ENCODE measurements at places on chromosomes 1 and 21. TPM values are rescaled to one million over a fixed set of nuclear protein-coding genes. Genes with fewer than 3 reads are reported as not detected.

- DNase-seq = no peak
- peaks cover 1% of the 10 kb centered on the region for H3K4me1 ChIP-seq
- H3K4me3 ChIP-seq = no peak overlapping the region
- H3K27me3 ChIP-seq = peaks cover 2% of the 10 kb centered on the region
- H3K27ac ChIP-seq = no peak overlapping the region
Measured at GRCh38 chr1:209614906-209615305, 31.4 kb downstream of the CAMK1G start.

GRCh38 chr1:67947114-67947513 lies 103.3 kb downstream of the DIRAS3 start:
- no peak for DNase-seq
- H3K4me3 ChIP-seq = no peak overlapping the region
- H3K27ac ChIP-seq = no peak overlapping the region
- H3K4me1 ChIP-seq = peaks cover 10% of the 10 kb centered on the region
- H3K36me3 ChIP-seq = no peaks in the 10 kb centered on the region

DNA sequence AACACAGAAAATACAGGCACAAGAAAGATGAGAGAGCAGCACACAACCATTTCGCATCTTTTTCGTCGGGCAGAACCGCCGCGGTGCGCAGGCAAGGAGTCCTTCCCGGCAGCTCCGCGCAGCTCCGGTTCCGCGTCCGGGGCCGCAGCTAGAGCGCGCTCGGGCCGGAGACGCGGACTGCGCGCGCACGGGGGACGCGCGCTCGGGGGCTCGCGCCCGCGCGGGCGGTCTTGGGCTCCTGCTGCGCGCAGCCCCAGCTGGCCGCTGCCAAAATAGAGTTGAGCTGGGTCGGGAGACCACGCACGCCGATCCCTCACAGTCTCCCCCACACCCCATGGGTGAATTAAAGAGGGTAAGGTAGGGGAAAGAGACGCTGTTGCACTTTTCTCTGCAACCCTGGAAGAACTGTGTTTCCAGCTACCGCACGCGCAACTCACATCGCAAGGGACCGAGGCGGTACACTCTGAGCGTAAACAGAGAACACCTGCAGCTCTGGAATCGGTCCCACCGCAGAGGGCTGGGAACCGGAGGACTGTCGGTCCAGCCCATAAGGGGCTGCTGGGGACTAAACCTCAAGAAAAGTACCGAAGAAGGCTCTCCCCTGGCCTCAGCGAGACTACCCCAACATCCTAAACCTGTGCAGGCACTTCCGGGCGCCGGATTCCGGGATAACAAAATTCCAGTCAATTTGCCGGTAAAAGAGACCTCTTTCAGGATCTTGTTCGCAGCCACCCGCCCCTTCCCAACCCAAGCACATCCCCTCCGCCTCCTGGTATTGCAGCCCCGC lies 1.7 kb downstream of the NR5A2 start:
- no peaks in the 10 kb centered on the region for H3K36me3 ChIP-seq
- no peak overlapping the region for H3K27ac ChIP-seq
- peaks cover 4% of the 10 kb centered on the region for H3K4me1 ChIP-seq
- DNase-seq = peak; percentile 66
- peak overlapping the region; percentile 71 for H3K4me3 ChIP-seq

- no peaks in the 10 kb centered on the region for H3K4me1 ChIP-seq
- no peaks in the 10 kb centered on the region for H3K27me3 ChIP-seq
- H3K36me3 ChIP-seq = no peaks in the 10 kb centered on the region
Measured at GRCh38 chr1:174789399-174789798, 210.3 kb upstream of the CACYBP start.

GRCh38 chr21:27260728-27261127 lies 293.8 kb upstream of the ADAMTS5 start:
- no peak overlapping the region for H3K27ac ChIP-seq
- no peaks in the 10 kb centered on the region for H3K4me1 ChIP-seq
- DNase-seq = no peak
- H3K4me3 ChIP-seq = no peak overlapping the region
- H3K36me3 ChIP-seq = no peaks in the 10 kb centered on the region
- H3K27me3 ChIP-seq = no peaks in the 10 kb centered on the region

- peaks cover 12% of the 10 kb centered on the region for H3K4me1 ChIP-seq
- H3K27ac ChIP-seq = no peak overlapping the region
- H3K4me3 ChIP-seq = no peak overlapping the region
Measured at GRCh38 chr1:91725989-91726721, 159.8 kb downstream of the TGFBR3 start.

DNA sequence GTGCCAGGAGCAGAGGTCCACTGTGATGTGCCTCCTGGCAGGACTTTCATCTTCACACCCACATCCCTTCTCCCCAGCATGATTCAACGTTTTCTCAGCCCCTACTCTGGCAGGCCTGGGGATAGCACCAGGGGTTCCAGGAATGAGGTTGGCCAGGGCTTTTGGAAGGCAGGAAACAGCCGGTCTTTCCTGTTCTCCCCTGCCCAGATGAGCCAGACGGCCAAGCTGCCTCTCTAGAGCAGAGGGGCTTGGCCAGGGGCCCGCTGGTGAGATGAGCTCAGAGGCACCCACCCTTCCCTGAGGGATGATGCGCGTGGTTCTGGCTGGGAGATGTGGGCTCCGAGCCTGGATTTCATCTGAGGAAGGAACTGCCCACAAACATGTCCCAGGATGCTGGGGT lies 4.3 kb upstream of the MFAP2 start:
- H3K36me3 ChIP-seq = peaks cover 3% of the 10 kb centered on the region
- no peak overlapping the region for H3K4me3 ChIP-seq
- H3K27me3 ChIP-seq = no peaks in the 10 kb centered on the region
- H3K4me1 ChIP-seq = peaks cover 28% of the 10 kb centered on the region

DNA sequence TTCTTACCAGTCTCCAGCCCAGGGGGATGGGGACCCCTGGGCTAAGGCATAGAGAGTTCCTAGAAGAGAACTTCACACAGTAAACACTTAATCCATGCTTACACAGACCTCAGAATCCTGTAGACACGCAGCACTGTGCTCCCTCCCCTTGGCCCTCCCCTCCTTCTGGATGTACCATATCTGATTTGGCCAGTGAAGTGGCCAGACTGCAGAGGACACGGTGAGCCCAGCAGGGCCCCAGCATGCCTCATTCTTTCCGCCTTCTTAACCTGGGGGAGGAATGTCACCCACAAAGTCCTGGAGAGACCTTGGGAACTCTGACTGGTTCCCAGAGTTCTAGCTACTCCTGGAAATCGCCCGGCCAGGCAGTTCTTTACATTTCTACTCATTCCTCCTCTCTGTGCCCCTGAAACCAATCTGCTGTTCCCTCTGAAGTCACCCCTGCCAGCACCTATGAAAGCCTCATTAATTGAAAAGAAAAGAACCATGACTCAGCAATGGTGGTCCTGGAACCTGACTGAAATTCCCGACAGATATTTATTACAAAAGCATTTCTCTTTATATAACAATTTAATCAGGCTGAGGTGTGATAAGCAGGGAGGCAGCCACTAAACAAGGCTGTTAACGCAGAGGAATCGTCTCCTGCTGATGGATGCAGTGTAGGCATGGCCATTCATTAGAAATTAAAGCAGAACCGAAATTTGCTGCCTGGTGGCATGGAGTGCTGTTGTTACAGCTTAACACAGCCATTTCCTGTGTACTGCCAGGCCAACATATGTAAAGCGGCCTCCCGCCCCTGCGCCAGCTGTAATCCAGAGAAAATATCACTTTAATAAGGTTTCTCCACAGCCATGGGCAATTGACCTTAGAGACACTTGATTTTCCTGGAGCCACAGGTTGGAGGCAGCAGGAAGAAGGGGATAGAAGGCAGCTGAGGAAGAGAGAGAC lies 74.6 kb upstream of the KCND3 start:
- no peaks in the 10 kb centered on the region for H3K36me3 ChIP-seq
- DNase-seq = no peak
- H3K4me1 ChIP-seq = no peaks in the 10 kb centered on the region
- H3K27me3 ChIP-seq = peaks cover 4% of the 10 kb centered on the region
- H3K27ac ChIP-seq = no peak overlapping the region

- H3K4me3 ChIP-seq = no peak overlapping the region
- H3K27me3 ChIP-seq = no peaks in the 10 kb centered on the region
- peaks cover 38% of the 10 kb centered on the region for H3K36me3 ChIP-seq
Measured at GRCh38 chr1:150493175-150493574, 6.0 kb downstream of the TARS2 start.

The EFNA3 gene
- total RNA-seq = 14.6 TPM

The FCRL3 gene
- total RNA-seq = not detected

The CATSPERE gene
- 2.2 TPM for total RNA-seq

The CD5L gene
- not detected for total RNA-seq

The GJB3 gene
- not detected for total RNA-seq

Data from mesothelial cell of epicardium (in vitro differentiated cells).